ENCODE measurements at places on chromosomes 6 and 20.

GRCh38 chr20:34402461-34402860 is 39.4 kb downstream of the ITCH start:
- no peak for DNase-seq

DNA sequence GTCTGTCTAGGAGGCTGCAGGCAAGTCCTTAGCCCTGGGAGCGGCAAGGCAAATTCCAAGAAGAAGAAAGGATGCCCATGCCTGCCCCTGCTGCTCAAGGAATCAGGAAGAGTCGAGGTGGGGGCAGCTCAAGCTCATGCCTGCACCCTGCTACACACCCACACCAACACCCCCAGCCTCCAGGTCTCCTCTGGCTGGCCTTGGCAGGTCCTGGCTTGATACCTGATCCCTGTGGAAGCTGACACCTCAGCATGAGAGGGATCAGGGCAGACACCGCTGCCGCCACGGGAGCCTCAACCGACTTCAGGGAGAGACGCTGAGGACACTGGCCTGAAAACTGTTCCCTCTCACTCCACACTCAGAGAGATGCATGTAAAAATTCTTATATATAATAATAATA is 35.5 kb upstream of the MAFB start:
- no peak for DNase-seq

DNA sequence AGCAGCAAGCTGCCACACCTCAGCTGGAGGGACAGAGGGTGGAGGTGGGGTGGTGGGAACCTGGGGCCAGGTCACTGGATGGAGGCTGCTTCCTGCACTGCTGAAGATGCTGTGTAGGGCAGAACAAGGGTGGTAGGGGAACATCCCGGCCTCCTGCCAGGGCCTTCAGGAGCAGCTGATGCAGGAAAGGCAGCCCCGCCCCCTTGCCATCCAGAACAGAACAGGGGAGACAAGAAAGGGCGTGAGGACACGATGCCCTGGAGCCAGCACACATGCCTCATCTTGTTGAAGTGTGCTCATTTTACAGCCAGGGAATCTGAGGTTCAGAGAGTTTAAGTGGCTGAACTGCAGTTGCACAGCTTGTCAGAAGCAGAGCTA is 43.1 kb upstream of the PHACTR3 start:
- no peak for DNase-seq

- DNase-seq: no peak
These were observed 132.6 kb downstream of the LCA5 start for GRCh38 chr6:79404677-79405076.

- no peak for DNase-seq
These were observed 26.0 kb upstream of the CCDC167 start for GRCh38 chr6:37525460-37526357.

GRCh38 chr6:106894978-106895702 is 79.4 kb downstream of the CD24 start:
- no peak for DNase-seq

DNA sequence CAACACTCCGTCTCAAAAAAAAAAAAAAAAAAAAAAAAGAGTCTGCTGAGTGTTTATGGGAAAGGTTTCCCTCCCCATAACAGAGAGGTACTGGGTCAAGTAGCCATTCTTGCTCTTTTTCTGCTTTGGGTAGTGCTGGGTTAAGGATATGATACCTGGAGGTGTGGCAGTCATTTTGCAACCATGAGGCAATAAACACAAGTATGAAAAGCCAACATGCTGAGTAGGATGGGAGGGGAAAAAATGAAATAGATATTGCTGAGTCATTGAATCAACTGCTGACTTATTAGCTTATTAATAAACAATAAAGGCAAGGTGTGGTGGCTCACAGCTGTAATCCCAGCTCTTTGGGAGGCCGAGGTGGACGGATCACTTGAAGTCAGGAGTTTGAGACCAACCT is 2.3 kb upstream of the TOMM34 start:
- DNase-seq: no peak

- DNase-seq: peak; percentile 78
These were observed at the start of gene JAG1 for GRCh38 chr20:10673842-10674683. Gene JAG1, minus strand, starts transcription at chr20:10673999. Its CDS starts 469 bp downstream, at chr20:10673530.

DNA sequence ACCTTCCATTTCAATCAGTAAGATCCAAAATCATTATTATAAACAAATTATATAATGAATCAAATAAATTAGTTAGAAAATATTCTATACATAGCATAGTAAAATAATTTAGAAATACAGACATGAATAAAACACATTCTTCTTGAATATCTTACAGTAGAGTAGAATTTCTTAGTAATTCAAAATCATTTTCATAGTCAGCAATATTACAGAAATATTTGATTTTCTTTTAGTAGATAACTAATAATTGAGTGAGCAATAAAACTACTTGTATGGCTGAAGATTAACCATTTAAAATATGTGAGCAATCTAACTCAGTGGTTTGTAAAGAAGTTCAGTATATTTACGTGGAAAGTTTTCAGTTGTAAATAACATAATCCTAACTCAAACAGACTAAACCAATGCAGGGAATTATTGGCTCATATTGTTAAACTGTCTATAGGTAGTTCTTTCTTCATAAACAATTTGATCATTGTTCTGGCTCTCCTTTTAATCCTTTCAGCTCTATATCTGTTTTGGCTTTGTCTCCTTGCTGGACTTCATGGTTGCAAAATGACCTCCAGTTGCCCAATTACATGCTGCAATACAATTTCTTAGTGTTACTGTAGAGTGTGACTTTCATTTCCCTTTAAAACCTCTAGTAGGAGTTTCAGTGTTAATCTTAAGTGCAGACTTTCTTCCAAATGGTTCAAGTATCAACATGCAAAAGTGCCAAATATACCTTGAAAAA is 307.5 kb downstream of the EYS start:
- DNase-seq: no peak

DNA sequence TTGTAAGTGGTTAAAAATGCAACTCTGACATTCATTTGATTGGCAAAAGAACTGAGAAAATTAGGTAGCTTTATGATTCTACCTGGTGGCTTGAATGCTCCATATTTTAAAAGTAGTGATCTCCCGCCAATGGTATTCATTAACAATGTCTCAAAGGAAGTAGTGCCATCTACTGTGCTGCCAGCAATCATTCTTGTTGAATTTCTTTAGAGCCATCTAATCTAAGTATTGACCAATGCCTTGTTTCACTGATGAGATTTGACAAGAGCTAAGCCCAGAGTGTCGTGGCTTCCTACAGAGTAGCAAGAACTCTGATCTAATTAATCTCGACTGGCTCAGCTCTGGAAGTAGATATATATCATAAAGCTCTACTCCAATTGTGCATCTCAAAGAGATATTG is 696.7 kb downstream of the C6orf118 start:
- DNase-seq: no peak

GRCh38 chr6:106561686-106562405 is 67.5 kb downstream of the RTN4IP1 start:
- no peak for DNase-seq

DNA sequence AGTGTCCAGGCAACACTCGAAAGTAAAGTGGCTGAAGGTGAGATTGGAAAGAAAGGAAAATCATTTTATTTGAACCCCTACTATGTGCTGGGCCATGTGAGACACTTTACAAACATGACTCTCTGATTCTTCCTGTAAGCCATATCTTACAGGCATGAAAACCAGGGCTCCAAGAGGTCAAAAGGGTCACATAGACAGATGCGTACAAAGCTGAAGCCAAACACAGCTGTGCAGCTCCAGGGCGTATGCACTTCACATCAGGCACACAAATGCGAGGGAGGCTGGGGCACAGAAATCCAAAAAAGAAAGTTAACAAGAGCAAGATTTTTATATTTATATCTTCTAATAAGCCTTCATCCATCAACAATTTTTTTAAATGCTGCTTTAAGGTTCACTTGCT is 176.5 kb downstream of the PHACTR1 start:
- DNase-seq: no peak

- DNase-seq: no peak
These were observed 44.8 kb downstream of the RIPOR3 start for GRCh38 chr20:50646483-50646996.

DNA sequence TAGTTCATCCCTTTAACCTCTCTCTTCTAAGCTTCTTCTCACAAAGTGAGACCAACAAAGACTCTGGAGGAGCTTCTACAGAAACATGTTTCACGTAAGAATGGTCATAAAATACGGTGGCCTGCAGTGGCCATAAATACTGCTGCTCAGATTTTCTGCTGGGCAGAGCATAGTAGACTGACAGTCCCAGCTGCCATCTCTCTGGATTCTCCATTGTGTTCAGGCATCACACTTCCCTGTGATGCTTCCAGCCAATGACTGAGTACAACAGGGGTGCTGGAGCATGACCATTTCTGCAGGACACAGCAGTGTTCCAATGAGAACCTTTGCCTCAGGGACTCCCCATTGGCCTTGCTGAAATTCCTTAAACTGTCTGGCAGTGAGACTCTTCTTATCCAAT is 392.6 kb downstream of the MMUT start:
- no peak for DNase-seq

- DNase-seq: no peak
These were observed 215.2 kb downstream of the TMEM242 start for GRCh38 chr6:157107915-157108651.
